GM03348 (cell line): ENCODE measurements at places on chromosomes 11 and 22.
A peak's percentile ranks its signal among the peaks of the same experiment; 100 is the strongest.

DNA sequence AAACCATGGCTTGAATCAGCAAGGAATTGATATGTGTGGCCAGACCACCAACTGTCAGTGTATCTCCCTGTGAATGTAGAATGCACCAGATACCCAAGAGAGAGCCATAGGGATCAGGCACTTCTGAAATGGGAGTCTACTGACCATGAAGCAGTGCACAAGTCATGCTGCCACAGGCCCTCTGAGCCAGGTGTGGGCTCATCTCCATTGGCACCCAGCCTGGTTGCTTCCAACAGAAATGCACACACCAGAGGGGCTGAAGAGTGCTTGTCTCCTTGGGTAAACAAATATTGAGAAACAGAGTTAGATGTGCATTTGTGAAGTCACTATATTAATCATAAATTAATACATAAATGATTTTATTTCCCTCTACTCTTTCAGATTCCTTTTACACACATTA lies 28.4 kb upstream of the PANX1 start:
- DNase-seq: no peak

- no peak for DNase-seq
Measured at GRCh38 chr11:44698252-44698912, 28.4 kb upstream of the TSPAN18 start.

DNA sequence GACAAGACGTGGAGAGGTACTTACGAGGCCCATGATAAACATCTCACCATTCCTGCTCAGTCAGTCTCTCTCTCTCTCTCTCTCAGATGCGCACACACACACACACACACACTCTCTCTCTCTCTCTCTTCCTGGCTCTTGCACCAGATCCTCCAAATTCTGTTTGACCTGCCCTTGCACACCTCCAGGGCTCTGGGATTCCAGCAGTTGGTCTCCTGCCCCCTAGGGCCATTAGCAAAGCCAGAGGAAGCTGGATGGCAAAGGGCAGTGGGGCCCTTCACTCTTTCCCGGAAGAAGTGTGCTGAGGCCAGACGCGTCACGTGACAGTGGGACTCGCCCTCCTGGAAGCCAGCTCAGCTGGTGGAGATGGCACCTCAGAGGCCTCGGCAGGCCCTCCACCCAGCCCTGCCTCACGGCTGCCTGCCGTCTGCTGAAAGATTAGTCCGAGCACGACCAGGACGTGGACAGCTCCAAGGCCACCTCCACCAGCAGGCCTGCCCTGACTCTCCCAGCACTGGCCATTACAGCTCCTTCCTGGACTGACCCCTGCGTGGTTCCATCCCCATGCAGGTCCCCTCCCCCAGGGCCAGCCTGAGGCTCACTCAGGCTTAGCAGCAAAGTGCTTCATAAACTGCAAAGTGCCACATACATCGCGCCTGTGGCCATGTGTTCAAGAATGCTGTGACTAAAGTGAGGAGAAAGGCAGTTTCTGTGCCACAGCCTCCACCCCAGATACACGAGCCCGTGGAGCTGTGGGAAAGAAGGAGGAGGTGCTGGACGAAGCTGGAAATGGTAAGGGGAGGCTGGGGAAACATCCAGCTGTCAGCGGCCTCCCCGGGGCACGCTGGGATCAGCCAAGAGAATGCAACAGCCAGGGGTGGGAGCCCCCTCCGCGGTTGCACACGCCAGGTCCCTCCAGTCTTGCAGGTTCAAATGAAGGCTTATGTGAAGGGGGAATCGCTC lies 3.7 kb downstream of the PDGFB start:
- peak; percentile 69 for DNase-seq

DNA sequence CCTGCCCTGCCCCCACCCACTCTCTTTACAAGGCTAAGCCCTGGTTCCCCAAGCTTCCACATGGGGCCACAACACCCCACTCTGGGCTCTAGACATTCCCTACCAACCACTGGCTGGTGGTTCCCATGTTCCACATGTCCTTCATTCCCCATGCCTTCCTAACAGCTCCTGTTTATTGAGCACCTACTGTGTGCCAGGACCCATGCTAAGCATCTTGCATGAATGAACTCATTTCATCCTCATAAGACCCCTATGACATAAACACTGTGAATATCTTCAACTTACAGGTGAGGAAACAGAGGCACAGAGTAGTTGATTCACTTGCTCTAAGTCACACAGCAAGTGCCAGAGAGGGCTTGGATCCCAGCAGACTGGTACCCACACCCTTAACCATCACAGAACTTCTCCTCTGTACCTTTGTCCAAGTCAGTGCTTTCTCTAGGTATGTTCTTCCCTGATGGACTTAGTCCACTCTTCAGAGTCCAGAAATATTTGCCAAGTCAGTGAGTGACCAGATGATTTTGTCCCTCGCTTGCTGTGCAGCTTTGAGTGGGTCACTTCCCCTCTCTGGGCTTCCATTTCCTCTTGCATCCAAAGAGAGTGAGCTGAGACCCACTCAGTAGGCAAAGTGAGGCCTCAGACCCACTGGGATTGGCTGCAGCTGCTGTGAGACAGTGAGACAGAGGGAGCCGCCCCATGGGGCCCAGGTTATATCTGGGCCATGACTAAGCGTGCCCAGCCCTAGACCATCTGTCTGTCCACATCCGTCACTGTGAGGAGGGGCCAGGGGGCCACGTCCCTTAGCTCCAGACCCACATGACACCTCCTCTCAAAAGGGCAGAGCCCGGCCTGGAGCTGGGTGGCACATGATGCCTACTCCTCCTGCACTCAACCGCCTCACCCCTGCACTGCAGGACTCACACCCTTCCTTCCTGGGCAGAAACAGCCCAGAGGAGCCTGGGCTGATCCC lies 132.4 kb downstream of the MN1 start:
- DNase-seq: no peak

DNA sequence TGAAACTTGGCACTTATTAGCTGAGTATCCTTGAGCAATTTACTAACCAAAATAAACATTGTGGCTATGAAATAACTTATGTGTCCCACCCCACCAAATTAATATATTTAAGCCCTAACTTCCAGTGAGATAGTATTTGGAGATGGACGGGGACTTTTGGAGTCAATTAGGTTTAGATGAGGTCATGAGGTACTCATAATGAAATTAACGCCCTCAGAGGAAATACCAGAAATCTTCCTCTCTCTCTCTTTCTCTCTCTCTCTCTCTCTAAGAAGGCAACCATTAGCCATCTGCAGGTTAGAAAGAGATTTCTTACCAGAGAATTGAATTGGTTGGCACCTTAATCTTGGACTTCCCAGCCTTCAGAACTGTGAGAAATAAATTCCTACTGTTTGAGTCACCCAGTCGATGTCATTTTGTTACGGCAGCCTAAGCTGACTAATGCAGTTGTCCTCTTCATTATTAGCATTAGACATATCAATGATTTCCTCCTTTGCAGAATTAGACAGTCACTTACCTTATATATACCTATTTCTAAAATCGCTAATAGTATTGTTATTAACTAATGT lies 1284.0 kb downstream of the FAM181B start:
- no peak for DNase-seq

- no peak for DNase-seq
Measured at GRCh38 chr22:36369004-36369921, 18.5 kb downstream of the MYH9 start.

DNA sequence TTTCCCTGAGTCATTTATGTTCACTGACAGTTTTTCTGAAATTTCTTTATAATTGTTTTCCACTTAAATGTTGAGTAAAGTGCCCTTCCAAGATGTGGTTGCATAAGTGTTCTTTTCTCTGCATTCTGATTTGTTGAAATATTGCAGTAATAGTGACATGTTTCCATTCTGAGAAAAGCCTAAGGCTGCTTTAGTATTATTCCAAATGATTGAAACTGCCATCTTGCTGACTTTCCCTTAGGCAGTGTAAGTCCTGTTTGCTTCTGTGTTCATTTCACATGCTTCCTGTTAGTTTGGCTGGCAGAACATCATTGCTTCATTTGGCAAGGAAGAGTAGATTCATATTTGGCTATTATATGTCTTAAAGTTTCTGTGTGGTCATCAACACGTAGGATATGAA lies 146.5 kb downstream of the ELP4 start:
- DNase-seq: no peak

- DNase-seq: no peak
Measured at GRCh38 chr11:119341222-119342022, 739 bp upstream of the C1QTNF5 start.

DNA sequence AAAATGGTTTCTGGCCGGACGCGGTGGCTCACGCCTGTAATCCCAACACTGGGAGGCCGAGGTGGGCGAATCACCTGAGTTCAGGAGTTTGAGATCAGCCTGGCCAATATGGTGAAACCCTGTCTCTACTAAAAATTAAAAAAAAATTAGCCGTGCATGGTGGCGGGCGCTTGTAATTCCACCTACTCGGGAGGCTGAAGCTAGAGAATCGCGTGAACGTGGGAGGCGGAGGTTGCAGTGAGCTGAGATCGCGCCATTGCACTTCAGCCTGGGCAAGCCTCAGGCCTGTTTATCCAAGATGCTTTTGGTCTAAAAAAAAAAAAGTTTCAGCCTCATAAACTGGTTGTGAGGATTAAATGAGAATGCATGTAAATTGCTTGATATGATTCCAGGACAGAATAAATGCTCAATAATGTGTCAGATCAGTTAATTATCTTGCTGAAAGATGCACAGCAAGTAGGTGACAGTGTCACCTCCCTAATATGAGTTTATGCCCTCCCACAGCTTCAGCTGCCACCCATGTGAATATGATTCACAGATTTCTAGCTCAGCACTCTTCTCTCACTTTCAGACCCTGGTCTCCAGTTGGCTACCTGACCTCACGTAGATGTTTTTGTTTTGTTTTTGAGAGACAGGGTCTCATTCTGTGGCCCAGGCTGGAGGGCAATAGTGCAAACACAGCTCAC lies 1.1 kb upstream of the ALG8 start:
- DNase-seq: no peak

- DNase-seq: peak; percentile 20
Measured at GRCh38 chr22:32411402-32411801, 645 bp downstream of the RTCB start.

DNA sequence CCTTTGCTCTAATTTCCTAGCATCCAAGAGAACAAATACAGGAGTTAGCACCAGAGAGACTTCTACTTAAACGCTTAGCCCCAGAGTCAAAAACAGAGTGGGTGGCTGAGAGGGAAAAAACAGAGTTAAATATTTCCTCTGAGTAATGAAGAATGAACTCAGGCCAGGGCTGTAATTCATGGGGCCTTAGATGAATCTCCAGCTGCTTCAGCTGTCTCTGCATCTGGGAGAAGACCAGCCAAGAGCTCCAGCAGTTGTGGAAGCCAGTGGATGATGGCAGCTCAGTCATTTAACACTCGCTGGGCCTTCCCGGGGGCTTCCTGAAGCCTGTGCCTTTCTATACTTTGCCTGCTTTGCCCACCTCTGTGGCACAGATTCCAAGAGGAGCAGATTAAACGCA lies 5.7 kb upstream of the ADAMTS15 start:
- peak; percentile 74 for DNase-seq

DNA sequence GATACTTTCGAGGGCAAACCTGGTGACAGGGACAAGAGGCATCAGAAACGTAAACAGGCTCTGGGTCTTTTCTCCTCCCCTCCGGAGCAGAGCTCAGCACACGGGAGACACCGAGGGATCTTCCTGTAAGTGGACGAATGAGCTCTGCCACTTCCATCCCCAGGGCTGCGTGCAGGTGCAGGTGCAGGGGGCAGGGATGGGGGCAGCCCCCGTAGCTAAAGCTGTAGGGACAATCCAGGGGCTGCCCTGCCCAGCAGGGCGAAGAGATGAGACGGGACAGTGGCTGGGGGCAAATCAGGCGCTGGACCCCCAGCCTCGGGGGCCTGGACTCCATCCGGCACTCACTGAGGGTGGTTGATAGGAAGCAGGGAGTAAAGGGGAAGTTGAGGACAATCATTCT lies 505.4 kb downstream of the BRD1 start:
- DNase-seq: peak; percentile 2

- no peak for DNase-seq
Measured at GRCh38 chr11:74824285-74824982, 75.8 kb downstream of the RNF169 start.

GRCh38 chr11:111206472-111206871 lies 39.1 kb upstream of the POU2AF2 start:
- peak; percentile 66 for DNase-seq

GRCh38 chr22:38346506-38346905 lies 29.3 kb upstream of the CSNK1E start:
- no peak for DNase-seq

GRCh38 chr11:122044086-122044485 lies 71.9 kb downstream of the BLID start:
- DNase-seq: no peak

DNA sequence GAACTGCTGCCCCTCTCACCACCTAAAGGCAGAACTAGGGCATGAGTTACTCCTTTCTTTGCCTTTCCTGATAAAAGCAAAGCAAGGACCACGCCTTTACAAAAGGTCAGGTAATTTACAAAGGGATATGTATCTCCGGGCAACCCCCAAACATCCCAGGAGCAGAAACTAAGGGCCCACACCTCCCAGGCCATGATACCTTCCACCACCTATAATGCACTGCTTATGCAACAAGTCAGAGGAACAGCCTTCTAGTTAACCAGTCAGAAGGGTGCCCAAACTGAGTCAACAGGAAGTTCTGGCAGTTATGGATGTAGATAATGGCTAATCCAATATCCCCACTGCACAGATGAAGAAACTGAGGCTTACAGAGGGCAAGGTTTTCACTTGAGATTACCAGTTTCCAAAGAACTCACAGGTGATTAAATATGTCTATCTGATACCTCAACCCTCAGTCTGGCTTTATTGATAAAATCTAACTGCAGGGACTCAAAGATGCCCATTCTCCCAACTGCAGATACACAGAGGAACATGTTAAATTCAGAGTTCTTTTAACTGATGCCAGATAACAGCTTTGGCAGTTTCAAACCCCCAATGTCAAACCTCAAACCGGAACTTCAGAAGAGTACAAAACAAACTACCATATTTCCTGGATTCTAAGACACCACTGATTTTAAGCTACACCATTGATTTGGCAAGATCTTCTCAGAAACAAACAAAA lies 16.8 kb upstream of the CASTOR1 start:
- no peak for DNase-seq

DNA sequence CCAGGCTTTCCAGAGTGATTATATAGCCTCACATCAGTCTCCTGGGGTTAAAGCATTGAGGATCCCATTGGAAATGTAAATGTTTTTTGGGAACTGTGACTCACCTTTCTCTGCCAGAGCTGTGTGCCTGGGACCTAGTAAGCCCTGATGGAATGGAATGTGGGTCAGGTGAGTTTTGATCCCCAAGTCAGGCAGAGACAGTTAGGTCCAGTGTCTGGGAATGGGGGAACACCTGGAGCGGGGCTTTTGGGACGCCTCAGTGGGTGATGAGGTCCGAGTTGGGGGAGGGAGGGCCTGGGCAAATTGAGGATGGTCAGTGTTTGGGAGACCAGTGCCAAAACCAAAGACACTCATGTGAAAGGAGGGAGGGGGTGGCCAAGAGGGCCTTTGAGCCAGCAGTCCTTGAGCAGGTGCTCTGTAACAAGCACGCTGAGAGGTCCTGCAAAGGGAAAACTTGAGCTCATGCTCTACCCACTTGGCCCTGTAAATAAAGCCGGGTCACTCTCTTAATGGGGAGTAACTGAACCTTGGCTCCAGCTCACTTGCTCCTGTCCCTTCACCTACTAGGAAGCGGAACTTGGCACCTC lies 104.7 kb downstream of the NAV2 start:
- DNase-seq: no peak
